ENCODE measurements at places on chromosomes 5 and 9.

- no peak for DNase-seq
These were observed 499.1 kb downstream of the CDK5RAP2 start for GRCh38 chr9:120080849-120081248.

DNA sequence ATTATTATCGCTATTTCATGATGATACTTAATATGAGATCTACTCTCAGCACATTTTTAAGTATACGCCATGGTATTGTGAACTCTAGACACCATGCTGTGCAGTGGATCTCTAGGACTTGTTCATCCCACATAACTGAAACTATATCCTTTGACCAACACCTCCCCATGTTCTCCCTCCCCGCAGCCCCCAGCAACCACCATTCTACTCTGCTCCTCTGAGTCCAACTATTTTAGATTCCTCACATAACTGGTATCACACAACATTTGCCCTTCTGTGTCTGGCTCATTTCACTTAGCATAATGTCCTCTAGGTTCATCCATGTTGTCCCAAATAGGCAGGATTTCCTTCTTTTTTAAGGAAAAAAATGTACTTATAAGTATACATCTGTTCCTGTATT is 6.6 kb upstream of the TBC1D2 start:
- no peak for DNase-seq

DNA sequence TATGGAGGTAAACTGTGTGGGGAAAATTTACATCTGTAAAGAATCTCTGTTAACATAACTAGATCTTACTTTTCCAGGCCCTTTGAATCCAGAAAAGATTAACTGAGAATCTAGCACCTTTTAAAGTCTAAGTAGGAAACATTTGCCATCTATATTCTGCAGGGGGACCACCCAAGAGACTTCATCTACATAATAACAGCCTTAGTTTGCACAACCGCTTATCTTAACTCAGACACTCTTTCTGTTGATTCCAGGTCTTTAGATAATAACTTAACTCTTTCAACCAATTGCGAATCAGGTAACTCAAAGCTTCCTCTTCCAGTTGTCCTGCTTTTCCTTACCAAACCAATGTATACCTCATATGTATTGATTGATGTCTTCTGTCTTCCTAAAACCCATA is 53.4 kb downstream of the GDNF start:
- no peak for DNase-seq

DNA sequence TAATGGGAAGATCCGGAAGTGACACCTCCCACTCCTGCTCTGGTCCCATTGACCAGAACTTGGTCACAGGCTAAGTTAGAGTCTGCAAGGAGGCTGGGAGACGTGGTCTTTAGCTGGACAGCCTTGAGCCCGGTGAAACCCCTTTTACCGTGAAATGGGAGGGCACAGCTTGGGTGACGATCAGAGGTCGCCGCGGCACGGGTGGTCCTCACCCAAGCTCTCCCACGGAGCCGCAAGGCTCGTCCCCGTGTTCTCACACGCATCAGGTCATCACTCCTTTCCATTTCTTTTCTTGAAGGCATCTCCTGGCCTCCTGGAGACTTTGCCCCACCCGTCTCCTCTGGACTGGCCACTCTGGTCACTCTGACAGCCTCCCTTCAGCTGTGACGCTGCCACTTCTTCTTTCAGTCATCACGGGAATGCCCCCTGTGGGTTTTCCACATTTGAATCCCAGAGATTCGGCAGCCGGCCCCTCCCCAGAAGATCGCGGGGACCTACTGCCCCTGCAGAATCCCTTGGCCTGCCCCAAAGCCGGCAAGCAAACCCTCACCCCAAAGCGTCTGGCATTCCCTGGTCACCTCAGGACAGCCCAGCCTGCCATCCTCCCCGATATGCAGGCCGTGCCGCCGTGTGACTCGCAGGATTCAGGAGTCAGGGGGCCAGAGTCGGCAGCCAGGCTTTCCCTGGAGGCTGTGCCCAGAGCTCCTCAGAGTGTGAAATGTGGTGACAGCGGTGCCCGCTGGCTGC is 18.9 kb upstream of the EGFL7 start:
- DNase-seq, result no peak

GRCh38 chr5:170283296-170283695 is 14.3 kb downstream of the LCP2 start:
- no peak for DNase-seq

DNA sequence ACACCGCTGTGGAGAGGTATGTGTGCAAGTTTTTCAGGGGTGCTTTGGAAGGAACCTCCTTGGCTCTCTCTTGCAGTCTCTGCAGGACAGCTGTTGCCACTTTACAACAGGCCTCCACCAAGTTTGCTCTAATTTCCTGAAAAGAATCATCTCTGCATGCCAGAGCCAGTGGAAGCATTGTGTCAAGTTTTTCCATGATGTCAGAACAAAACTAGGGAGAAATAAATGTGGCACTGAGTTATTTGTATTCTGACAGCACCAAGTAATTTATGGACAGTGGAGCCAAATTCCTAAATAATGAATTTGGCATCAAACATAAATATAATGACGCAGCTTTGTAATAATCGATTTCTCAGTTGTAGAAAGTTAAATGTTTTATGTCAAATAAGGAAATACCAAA is 146.9 kb downstream of the KIAA0825 start:
- DNase-seq, result no peak

- no peak for DNase-seq
These were observed 4.7 kb downstream of the SARDH start for GRCh38 chr9:133733421-133733795.

DNA sequence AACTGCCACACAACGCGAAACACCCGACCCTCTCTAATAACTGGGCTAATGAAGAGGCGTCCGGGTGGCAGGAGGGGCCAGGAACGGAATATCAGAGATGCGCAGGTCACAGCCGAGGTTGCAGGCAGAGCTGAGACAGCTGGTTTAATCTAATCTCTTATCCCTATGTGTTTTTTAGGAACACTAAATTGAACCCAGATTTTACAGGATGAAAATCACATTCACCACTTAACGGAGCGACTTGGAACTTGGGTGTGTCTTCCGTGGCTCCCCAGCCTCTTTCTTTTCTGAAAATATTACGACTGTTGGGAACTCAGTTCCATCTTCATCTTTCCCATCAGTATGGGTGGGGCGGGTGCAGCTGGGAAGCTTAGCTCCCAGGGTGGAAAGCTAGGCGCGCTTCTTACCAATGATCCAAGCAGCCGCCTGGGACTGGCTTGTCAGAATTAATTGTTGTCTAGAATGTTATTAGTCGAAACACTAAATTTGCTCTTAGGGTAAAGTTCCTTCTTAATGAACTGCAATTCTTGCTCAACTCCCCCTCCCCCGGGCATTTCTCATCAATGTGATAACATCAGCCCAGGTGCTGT is 92.5 kb downstream of the IRX2 start:
- no peak for DNase-seq

DNA sequence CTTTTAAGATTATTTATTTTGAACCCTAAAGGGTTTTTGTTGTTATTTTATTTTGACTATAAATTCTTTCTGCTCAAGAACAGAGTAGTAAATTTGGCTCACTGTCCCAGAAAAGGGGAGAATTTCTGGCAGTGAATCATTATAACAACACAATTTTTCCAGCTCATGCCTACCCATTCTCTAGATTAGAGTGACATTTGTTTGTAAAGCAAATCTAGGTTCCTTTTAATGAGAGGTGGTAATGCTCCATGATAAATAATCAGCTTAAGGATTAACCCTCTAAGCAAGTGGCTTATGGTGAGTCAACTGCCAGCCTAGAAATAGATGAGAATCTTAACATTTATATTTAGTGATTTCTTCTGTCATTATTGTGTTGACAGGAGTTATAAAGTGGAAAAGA is 409.2 kb downstream of the NFIB start:
- no peak for DNase-seq

- peak; percentile 14 for DNase-seq
These were observed 167.0 kb upstream of the CDKN2B start for GRCh38 chr9:22175972-22176545.

GRCh38 chr5:123156577-123157296 is 67.7 kb downstream of the PRDM6 start:
- DNase-seq, result no peak

- no peak for DNase-seq
These were observed 9.3 kb downstream of the JAK2 start for GRCh38 chr9:4994166-4994890.

GRCh38 chr5:77718934-77719610 is 57.1 kb downstream of the TBCA start:
- peak; percentile 11 for DNase-seq

DNA sequence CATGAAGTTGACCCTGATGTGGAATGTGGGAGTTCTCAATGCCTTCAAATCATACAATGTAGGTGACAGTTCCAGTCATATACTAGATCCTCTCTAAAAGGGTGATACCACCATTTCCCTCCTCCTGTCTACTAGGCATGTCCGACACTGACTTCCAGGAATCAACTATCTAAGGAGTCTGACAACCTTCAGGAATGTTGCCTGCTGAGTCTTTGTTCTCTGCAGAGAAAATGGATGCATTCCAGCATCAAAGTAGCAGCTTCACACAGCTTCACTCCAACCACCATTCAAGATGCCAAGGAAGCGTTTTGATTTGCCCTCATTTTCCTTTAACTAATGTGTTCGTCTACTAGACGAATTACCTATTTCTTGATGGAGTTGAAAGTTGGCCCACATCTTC is 530.2 kb downstream of the EBF1 start:
- no peak for DNase-seq

DNA sequence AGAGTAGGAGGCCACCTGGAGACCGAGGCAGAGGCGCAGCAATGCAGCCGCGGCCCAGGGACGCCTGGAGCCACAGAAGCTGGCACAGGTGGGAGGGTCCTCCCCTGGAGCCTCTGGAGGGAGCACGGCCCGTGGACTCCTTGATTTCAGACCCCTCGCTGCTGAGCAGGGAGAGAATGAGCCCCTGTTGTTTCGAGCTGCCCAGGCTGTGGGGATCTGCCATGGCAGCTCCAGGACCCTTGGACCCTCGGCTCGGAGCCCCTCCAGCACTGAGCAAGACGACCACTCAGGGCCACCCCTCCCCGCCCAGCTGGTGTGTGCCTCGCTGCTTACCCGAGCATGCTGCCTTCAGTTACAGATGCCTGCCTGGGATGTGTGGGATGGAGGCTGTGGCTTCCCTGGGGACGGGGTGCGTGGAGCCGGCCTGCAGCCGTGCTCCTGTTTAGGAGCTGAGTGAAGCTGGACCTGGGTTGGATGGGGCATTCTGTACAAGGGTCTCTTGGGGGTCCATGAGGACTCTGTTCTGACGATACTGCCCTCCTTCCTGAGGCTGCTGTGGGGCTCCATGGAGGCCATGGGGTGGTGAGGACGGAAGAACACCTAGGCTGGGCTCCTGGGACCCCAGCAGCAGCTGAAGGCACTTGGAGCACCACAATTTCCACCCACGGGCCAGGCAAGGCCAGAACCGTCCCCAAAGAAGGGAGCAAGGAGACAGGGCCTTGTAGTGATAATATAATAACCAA is 115.1 kb upstream of the LPCAT1 start:
- DNase-seq, result no peak

DNA sequence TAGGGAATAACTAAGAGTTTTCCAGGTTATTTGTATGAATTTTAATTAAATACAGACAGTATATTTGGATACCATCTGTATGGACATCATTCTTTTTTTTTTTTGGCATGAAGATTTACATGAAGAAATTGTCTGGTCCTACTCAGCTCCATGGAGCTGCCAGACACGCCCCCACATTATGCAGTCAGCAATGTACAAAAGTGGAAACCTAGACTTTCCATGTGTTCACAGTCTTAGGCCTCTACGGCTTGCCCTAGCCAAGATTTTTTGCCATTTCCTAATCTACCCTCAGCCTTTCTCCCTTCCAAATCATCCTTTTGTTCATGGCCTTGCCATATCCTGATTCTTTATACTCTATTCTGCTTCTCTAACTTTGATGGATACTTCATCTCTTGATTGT is 207.1 kb downstream of the SGCD start:
- no peak for DNase-seq

GRCh38 chr9:2502760-2503159 is 118.8 kb upstream of the VLDLR start:
- DNase-seq, result no peak

DNA sequence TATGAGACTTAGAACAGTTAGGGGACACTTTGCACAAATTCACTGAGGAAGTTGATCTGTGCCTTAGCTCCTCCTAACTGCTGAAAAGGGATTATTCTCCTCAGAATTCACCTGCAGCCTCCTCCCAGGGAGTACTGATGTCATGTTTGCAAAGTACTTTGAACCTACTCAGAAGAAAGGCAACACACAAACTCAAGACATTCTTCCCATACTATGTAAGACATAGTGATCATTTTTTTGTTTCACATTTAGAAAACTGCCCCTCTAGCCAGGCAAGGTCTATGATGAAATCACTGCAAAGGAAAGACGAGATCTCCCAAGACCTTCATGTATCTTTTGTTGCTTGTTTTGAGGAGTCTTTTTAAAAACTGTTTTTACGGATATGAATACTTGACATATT is 10.6 kb upstream of the VLDLR start:
- no peak for DNase-seq

DNA sequence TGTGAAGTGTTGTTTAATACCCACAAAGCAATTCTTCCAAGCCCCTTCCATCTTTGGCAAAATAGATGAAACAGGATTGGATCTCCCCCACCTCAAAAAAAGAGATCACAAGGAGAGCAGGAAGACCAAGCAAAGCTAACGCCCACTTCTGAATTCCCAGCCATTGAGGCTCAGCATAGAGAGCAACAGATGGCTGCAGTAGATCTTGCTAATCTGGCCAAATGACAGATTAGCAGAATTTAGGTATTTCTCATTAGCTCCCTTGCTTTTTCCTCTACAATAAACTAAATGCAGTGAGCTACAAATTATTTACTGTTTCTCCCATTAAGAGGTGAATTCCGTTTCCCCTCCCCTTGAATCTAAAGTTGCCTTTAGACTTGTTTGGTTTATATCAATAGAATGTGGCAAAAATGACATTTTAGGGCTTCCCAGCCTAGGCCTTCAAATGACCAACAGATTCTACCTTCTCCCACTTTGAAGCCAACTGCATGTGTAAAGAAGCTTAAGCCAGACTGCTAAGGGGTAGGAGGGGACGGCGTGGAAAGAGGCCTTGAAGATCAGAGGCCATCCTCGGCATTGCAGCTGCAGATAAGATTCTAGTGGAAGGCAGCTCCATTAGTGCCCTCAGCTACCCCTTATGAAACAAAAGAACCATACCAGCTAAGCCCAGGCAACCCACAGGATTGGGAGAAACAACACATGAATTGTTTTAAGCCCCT is 56.8 kb upstream of the CPEB4 start:
- DNase-seq, result no peak

DNA sequence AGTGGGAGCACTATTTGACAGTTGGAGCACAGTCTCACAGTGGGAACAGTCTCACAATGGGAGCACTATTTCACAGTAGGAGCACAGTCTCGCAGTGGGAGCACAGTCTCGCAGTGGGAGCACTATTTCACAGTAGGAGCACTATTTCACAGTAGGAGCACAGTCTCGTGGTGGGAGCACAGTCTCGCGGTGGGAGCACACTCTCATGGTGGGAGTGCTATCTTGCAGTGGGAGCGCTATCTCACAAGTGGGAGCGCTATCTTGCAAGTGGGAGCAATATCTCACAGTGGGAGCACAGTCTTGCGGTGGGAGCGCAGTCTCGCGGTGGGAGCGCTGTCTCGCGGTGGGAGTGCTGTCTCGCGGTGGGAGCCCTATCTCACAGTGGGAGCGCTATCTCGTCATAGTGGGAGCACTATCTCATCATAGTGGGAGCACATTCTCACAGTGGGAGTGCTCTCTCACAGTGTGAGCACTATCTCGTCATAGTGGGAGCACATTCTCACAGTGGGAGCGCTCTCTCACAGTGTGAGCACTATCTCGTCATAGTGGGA is 56.1 kb downstream of the MED10 start:
- no peak for DNase-seq
